KBM-7 (cell line): ENCODE measurements at places on chromosomes 2 and 18.

DNA sequence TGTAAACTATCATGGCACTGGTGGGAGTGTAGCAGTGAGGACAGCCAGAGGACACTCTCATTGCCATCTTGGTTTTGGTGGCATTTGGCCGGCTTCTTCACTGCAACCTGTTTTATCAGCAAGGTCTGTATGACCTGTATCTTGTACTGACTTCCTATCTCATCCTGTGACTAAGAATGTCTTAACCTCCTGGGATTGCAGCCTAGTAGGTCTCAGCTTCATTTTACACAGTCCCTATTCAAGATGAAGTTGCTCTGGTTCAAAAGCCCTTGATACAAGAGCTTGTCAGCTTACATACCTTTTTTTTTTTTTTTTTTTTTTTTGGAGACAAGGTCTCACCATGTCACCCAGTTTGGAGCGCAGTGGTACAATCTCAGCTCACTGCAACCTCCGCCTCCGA, 110.9 kb downstream of the METTL8 start:
- DNase-seq, result no peak

GRCh38 chr2:56386657-56387056, 202.9 kb downstream of the CCDC85A start:
- no peak for DNase-seq

- DNase-seq, result peak; percentile 85
Observed at GRCh38 chr2:226030788-226031646, 631.5 kb downstream of the NYAP2 start.

DNA sequence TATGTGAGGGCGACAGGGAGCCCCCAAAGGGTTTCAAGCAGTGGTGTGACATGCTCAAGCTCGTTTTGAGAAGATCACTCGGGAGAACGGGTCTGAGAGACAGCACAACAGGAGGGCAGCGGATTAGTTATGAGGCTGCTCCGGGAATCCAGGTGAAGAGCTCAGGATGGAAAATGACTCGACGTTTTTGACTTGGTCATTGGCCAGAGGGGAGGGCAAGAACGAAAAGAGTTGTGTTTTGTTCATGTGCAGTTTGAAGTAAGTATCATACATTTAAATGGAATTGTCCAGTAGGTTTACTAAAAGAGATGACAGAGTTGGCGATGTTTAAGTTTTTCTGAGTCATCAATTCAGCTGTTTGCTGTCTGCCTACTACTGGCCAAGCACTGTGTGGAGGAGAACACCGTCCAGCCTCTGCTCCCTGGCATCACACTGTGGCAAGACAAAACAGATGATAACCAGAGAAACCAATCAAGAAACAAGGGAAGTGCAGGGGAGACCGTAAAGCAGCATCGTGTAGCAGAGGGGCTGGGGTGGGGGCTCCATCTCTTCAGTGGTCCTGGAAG, 25.3 kb upstream of the ANXA4 start:
- no peak for DNase-seq

GRCh38 chr18:9364242-9364641, 29.7 kb downstream of the TWSG1 start:
- no peak for DNase-seq

GRCh38 chr2:238243496-238244076, 3.7 kb upstream of the HES6 start:
- no peak for DNase-seq

GRCh38 chr2:45643543-45644542, 7.6 kb upstream of the PRKCE start:
- peak; percentile 76 for DNase-seq

DNA sequence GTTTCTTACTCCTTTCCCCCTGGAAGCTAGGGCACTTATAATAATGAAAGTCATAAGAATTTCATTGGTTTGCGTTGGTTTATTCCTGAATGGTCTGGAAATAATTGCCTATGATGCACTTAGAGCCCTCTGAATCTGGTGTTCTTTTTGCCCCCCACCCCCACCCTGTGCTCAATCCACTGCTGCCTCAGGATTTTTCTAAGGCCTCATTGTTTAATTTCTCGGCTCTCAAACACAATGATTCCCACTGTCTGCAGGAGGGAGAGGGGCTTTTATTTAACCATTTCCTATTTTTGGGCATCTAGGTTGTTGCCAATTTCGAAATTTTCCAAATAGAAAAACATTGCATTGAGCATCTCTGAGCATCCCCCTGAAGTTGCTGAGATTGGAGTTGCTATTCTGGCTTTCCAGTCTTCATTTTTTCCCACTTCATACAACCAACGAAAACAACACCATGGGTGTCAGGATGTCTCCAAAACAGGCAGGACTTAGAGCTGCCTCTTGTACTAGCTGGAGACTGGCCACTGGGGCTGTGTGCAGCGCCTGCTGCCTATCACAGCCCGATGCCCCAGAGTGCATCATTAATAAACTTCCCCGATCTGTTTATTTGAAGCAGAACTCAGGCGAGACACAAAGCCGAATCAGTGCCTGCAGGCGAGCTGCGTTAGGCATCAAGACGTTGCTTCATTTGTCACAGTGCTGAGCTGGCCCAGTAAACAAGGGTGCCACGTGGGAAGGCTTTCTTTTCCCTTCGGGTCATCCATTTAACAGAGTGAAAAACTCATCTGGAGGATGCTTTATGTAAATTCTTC, 1.8 kb upstream of the PCARE start:
- DNase-seq, result no peak

DNA sequence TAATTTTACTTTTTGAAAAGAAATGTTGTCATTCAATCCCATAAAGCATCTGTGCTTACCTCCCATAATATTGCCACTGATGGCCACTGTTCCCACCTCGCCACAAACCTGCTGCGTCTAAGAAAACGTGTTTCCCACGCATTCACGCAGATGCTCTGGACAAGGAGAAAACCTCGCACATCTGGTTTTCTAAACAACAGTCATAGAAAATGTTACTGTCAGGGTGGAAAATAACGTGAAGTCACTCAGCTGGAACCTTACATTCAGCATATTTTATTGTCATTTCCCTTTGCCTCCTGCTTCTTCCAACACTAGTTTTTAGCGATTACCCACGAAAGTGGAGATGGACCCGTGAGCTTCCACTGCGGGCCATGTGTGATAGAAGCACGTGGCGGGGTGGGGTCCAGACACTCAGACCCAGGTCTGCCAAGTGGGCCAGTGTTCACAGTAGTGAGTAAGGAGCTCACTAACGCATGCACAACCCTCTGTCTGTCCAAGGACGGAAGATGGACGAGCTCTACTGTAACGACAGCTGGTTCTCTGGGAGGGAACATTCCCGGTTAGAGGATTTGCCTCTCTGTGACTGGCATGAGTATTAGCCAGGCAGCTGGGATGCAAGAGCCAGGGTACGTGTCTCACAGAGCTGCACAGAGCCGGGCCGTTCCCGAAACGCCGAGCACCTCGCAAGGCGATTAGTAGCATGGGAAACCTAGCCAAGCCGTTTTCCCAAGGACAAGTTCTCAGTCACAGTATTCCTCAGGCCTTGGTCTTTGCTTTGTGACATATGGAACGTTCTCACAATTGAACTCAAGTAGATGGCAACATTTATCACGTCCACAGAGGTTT, 94.5 kb downstream of the MTCL1 start:
- DNase-seq, result no peak

DNA sequence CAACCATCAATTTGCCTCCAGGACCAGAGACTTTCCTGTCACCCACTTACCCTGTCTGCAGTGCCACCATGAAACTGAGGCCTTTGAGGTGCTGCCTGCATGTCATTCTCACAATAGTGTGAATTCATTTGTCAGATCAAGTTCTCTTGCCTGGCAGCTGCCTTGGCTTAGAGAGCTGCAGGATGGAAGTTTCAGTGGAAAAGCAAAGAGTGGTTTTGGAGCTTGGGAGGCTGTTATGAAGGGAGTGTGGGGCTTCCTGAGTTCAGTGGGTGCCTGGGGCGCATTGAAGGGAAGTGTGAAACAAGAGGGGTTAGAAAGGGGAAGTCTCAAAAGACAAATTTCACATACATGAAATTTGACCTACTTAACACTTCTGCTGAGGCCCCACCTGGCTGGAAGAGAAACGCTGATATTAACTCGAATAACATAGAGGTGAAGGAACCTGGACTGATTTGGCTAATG, 7.9 kb upstream of the LBH start:
- peak; percentile 45 for DNase-seq

- DNase-seq, result no peak
Observed at GRCh38 chr2:25368660-25369059, 26.9 kb upstream of the DNMT3A start.

- no peak for DNase-seq
Observed at GRCh38 chr2:149098701-149099100, 60.2 kb downstream of the LYPD6B start.

GRCh38 chr2:240972636-240973521, 25.5 kb upstream of the SNED1 start:
- DNase-seq, result no peak

DNA sequence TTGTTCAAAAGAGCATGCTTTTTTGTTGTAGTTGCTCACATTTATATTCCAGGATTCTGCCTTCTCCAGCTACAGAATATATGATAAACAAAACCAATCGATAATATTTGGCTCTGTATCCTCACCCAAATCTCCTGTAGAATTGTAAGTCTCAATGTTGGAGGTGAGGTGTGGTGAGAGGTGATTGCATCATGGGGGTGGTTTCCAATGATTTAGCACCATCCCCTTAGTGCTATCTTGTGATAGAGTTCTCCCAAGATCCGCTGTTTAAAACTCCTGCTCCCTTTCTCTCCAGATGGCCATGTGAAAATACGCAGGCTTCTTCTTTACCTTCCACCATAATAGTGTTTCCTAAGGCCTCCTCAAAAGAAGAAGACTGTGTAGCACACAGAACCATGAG, 98.7 kb upstream of the SCN7A start:
- no peak for DNase-seq

- no peak for DNase-seq
Observed at GRCh38 chr2:201971531-201972228, 62.0 kb upstream of the FZD7 start.

- DNase-seq, result peak; percentile 15
Observed at GRCh38 chr2:66495788-66496640, 61.1 kb downstream of the MEIS1 start.

GRCh38 chr2:44084850-44085249, 83.8 kb upstream of the PPM1B start:
- no peak for DNase-seq
